ENCODE measurements at places on chromosomes 3 and 15. TPM values are rescaled to one million over a fixed set of nuclear protein-coding genes. Genes with fewer than 3 reads are reported as not detected.

The LMCD1 gene
- 2.2 TPM for total RNA-seq

The DPPA2 gene
- total RNA-seq: not detected

The CCDC51 gene
- 28.3 TPM for total RNA-seq

The TMEM158 gene
- not detected for total RNA-seq

The SAMD7 gene
- total RNA-seq: not detected

The UCN2 gene
- total RNA-seq: not detected

The MBD4 gene
- total RNA-seq: 38.9 TPM

The VILL gene
- 11.4 TPM for total RNA-seq

The HGD gene
- 0.78 TPM for total RNA-seq

The LYZL4 gene
- not detected for total RNA-seq

The CD200R1 gene
- total RNA-seq: 1.4 TPM

The KBTBD13 gene
- total RNA-seq: not detected

The ISLR gene
- not detected for total RNA-seq

The GHRL gene
- 0.22 TPM for total RNA-seq

The PLA1A gene
- total RNA-seq: not detected

The NMD3 gene
- total RNA-seq: 74.9 TPM

The GXYLT2 gene
- total RNA-seq: 0.11 TPM

The NPTN gene
- total RNA-seq: 33.6 TPM

The ANAPC13 gene
- 27.3 TPM for total RNA-seq

The CYP1A2 gene
- total RNA-seq: not detected

The DNAH12 gene
- total RNA-seq: not detected

The DUOX1 gene
- total RNA-seq: not detected

The IQGAP1 gene
- 148 TPM for total RNA-seq

The LXN gene
- total RNA-seq: 7.8 TPM

The ZBBX gene
- not detected for total RNA-seq

The AADACL2 gene
- not detected for total RNA-seq

The SLC22A13 gene
- total RNA-seq: 0.31 TPM

The APOD gene
- total RNA-seq: not detected

The ESYT3 gene
- total RNA-seq: 0.09 TPM

The TSEN2 gene
- total RNA-seq: 19.4 TPM

The NPAP1 gene
- not detected for total RNA-seq

The STT3B gene
- 92.8 TPM for total RNA-seq

The CFAP92 gene
- total RNA-seq: 0.38 TPM

The CHMP2B gene
- total RNA-seq: 26.2 TPM

The SLC6A1 gene
- not detected for total RNA-seq

The SLC6A6 gene
- 43.4 TPM for total RNA-seq

The CTXND1 gene
- total RNA-seq: not detected

The RBP2 gene
- not detected for total RNA-seq

The HEG1 gene
- total RNA-seq: 25.8 TPM

The ROPN1 gene
- not detected for total RNA-seq

The ACY1 gene
- total RNA-seq: 64.5 TPM

The PLSCR2 gene
- not detected for total RNA-seq

The SERINC4 gene
- not detected for total RNA-seq

The TRIM42 gene
- total RNA-seq: not detected

The CELF6 gene
- 0.18 TPM for total RNA-seq

The MEIS2 gene
- total RNA-seq: 0.14 TPM
